ENCODE measurements at places on chromosomes 12 and 14.

DNA sequence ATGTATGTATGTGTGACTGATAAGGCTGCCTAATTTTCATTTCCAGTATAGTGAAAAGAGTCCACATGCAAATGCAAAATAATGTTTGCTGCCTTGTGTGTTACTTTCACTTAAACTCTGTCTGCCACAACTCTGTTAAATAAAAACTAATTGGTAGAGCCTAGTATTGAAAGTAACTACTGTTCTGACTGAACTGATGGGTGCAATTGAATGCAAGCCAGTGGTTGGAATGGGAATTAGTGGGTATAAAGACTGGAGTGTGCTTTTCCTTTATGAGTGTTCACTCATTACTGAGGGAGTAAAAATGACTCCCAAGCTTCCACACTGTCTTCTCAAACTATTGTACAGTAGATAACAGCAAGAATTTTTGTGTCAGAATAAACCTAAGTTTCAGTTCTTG is 571.0 kb downstream of the TMTC2 start:
- DNase-seq = no peak

DNA sequence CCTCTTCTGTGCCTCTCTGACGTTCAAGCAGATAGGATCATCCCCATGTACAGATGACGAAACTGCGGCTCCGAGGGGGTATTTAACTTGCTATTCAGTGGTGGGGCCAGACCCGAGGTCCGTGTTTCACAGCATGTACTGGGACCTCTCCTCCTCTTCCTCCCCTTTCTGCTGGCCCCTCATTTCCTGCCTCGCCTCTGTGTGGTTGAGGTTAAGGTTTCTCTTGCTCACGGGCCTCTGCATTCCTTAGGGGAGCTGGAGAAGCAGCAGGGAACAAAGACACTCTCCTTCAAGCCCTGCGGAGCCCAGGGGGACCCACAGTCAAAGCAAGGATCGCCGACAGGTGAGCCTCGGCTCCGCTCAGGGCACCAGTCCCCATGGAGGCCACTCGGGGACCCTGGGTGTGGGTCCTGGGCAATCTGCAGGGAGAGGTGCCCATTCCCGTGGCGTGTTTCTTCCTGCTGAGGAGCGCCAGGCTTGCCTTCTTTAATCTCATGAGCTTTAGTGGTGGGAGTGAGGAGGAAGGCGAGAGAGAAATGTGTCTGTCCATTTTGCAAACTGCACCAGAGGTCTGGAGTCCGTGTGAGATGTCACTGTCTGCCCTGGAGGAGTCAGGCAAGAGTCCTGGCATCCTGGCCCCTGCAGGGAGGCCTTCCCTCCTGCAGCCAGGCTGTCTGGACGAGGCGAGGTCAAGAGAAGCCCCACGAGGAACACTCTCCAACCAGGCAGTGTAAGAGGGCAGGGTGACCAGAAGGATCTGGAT is 45.0 kb downstream of the SLC6A12 start:
- DNase-seq = no peak

GRCh38 chr12:98998697-98999299 is 353.7 kb downstream of the APAF1 start:
- no peak for DNase-seq

- no peak for DNase-seq
Observed at GRCh38 chr14:69320581-69321365, 60.8 kb downstream of the GALNT16 start.

DNA sequence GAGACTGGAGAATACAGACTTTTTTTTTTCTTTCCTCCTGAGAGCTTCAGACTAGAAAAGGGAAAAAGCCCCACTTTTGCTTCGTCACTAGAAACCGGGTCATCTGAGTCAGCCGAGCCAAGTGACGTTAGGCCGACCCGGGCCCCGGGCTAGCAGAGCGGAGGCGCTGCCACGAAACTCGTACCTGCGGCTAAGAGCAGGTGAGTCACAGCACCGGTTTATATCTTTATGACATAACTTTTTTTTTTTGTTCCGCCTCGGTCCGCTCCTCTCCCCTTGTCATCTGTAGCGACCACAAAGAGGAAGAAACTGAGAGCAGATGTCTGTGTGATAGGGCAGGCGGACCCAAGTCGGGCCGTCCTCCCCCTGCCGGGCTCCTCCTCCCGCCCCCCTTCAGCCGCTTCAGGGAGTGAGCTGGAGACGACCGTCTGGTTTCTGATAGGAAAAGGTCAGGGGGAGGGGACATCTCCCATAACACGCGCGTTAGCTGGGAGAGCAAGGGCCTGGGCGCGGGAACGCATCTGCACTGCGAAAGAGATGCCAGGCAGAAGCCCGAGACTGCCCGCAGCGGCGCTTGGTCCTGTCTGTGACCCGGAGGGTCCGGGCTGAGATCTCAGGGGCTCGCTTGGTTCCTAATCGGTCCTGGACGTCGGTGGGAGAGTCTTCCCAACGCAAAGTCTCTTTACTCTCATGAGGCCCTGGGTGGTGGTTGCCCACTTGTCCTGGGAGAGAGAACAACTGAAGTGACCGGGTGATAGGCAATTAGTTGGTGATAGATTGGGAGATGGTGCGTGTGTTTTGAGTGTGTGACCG is 586 bp downstream of the TTC6 start:
- DNase-seq = no peak

DNA sequence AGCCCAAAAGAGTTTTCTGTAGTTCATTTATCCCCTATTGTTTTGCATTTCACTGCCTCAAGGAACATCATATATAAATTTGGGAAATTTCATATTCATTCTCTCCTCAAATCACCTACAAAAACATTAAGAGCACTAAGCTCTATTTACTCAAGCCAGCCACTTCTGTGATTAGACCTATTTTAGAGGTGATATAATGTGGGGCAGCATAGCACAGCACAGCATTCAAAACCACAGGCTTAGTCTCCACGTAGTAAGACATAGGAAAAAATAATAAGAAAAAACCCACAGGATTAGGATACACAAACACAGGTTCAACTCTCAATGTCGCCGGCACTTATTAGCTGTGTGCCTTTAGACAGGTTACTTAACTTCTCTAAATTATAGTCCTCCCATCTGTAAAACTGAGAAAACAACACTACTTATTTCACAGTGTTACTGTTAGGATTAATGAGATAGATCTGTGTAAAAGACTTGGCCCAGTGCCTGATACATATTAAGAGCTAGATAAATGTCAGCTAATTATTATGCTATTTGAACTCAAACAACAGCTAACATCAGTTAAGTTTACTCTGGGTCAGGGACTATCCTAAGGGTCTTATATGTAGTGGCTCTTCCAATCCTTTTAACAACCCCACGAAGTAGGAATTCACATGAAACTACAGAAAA is 20.3 kb downstream of the DCAF5 start:
- no peak for DNase-seq
